ENCODE measurements at places on chromosomes 4 and X.
A peak's percentile ranks its signal among the peaks of the same experiment; 100 is the strongest.

GRCh38 chrX:10570601-10571000 lies 49.8 kb downstream of the MID1 start:
- no peak for DNase-seq

- no peak for DNase-seq
Measured at GRCh38 chrX:101732870-101733269, 73.2 kb upstream of the ARMCX2 start.

DNA sequence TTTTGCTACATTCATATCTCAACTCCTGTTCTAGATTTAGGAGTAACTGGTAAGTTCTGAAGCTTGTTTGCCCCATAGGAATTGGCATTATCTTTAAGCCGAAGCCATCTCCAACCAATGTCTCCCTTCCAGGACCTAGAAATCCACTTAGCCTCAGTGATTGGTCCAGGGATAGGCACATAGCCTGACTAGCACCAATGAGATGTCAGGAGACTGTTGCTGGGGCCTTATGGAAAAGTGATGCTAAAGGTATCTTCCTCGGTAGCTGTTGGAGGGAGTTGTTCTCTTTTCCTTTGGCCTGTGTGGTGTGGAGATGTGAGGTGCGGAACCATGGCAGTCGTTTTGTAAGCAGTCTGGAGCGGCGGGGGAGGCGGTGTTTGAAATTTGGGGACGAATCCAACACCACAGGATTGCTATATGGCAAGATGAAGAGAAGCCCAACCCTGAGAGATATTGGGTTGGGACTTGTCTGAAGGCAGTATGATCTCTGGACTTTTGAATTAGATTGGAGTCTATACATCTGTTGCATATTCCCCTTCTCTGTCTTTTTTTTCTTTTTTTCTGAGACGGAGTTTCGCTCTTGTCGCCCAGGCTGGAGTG lies 109.8 kb upstream of the ATP6AP2 start:
- no peak for DNase-seq

DNA sequence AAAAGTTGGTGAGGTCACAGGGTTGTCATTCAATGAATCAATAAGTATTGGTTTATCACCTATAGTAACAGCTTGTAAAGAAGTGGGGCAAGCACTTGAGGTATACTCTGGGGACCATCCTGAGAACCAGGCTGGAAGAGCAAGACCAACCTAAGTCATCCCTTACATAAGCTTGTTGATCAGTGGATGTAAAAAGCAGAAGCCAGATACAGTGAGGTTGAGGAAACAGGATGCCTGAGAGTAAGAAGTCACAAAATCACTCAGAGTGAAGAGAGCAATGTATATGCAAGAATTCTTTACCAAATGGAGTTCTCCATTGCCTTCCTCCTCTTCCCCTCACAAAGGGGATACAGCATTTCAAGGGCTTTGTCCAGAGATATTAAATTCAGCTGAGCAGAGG lies 76.3 kb upstream of the PACRGL start:
- DNase-seq = no peak

- DNase-seq = peak; percentile 33
Measured at GRCh38 chrX:101417981-101418841, 10.2 kb downstream of the HNRNPH2 start.

DNA sequence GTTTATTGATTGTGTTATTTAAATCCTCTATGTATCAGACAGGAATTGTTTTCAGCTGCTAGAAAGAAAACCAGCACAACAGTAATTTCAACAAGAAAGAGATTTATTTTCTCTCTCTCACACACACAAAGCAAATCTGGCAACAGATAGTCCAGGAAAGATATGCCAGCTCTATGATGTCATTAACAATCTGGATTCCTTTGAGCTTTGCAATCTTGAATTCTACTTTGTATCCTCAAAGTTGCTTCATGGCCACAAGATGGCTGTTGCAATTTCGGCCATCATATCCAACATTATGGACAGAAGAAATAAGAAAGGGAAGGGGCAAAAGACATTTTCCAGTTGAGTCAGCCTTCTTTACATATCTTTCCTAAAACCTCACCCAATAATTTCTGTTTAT lies 19.8 kb upstream of the FMR1 start:
- DNase-seq = no peak

- no peak for DNase-seq
Measured at GRCh38 chr4:78602334-78602733, 50.8 kb downstream of the ANXA3 start.

- no peak for DNase-seq
Measured at GRCh38 chr4:129232589-129233337, 136.8 kb downstream of the C4orf33 start.

DNA sequence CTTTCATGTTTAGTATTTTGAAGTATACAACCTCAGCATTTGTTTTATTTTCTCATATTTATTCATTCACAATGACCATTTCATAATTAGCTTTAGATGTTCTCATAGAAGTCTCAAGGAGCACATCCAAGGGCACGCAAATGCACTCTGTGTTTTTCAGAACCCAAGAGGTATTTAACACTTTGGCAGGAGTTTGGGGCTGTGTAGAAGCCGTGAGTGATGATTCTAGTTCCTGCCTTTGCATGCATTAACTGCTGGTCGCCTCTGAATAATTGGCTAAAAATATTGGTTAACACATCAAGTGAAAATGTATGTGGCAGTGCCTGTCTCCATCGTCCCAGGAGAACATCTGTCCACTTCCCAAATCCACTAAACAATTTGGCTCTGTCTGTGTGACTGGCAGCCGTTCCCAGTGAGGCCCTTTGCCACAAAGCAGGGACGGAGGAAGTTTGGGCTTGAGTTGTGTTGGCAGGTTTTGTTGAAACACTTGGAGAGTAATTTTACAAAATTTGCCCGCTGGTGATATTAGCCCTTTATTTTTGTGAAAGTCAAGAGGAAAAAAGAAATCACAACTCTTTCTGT lies 730.7 kb upstream of the SLIT2 start:
- no peak for DNase-seq

DNA sequence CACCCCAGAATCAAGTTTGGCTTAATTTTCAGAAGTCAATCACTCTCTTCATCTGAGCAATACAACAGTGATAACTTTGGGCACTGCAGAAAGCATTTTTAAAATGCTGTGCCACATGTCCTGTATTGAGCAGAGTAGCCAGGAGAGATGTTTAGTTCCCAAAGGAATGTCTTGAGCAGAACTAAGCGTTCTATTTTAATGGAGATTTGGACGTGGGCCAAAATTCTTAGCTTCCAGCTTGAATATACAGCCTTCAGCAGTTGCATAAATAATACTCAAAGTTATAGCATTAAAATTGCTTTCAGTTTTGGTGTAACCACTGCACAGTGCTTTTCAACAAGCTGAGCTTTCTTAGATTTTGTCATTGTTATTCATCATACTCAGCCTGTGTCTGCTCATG lies 679.2 kb downstream of the NLGN4X start:
- no peak for DNase-seq

DNA sequence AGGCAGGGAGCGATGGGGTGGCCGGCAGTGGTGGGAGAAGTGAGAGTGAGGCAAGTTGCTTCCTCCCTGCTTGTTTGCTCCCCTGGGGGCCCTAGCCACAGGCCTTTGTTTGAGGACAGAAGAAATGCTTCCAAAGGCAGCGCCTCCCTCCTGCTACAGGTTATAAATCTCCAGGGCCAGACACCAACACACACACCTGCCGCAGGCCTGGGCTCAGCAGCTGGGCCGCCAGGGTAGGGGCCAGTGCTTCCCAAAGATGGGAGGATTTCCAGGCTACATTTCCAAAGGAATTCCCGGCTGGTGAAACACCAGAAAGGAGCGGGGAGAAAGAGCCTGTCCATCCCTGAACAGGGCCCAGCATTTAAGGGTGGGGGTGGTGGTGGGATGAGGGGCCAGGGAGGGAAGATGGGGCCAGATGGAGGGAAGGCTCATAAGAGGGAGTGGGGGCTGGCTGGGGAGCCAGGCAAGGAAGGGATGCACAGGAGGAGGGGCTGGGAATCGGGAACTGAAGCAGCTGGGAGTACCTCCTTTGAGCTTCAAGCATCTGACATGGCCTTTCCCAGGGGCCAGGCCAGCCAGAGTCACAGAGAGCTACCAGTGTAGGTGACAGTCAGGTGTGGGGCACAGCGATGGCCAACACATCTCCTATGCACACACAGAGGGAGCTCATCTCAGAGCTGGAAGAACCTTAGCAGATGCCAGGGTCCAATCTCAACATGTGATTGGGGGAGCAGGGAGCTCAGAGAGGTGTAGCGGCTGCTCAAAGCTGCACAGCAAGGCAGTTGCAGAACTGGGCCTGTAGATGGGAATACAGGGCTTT lies 143.9 kb downstream of the PJA1 start:
- no peak for DNase-seq

DNA sequence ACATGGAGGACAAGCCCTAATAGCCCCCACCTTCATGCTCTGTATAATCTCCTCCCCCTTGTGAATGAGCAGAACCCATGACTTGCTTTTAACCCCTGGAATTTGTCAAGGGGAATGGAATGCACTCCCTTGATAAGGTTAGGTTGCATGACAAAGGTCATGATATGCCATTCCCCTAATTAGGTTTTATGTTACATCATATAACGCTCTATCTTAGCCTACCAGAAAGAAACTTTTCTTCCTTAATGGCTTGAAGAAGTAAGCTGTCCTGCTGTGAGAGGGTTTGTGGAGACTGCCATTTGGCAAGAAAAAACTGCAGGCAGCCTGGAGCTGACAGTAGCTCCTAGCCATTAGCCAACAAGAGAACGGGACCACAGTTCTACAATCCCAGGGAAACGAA lies 399.8 kb upstream of the MAD2L1 start:
- DNase-seq = no peak

- DNase-seq = no peak
Measured at GRCh38 chr4:79922011-79922410, 151.0 kb downstream of the ANTXR2 start.

DNA sequence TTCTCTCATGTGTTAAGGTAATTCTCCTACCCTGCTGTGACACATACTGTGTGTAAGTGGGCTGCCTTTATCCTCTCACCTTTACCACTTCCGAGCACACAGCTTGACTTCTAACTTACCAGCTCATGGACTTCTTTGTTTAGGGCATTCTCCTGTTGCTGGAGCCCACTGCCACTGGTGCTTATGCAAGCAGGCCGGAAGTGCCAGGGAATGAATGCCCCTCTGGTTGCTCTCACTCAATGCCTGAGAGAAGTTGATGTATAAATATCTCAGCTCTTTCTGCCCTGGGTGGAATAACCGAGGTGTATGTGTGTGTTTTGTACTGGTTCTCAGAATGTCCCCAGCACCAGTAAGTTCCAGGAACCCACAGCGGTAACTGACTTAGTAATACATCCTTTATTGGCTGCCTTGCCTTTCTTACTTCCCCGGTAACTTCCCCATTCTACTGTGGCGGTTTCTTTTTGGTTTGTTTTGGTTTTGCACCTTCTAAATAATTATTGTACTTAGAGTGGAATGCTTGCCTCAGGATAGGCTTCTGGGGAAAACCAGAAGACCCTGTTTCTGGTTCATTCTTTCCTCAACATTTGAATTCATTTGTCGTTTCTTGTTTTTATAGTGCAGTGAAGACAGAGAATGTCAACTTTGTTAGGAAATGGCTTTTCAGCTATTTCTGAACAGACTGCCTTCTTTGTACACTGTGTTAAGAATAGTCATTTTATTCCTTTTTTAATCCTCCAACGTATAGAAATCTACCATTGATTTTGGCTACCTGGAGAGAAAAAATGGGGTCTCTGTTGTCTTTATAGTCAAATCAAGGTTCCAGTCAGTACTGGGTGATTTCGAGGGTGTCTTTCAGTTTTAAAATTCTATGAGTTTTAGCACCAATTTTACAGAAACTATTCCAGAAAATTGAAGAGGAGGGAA lies 45.4 kb downstream of the CXorf58 start:
- peak; percentile 69 for DNase-seq

- peak; percentile 28 for DNase-seq
Measured at GRCh38 chr4:120071192-120071795, 4.6 kb upstream of the MAD2L1 start.

GRCh38 chrX:15301924-15302323 lies 13.5 kb downstream of the ASB11 start:
- no peak for DNase-seq

GRCh38 chr4:173835903-173836302 lies 305.9 kb upstream of the HAND2 start:
- DNase-seq = no peak

DNA sequence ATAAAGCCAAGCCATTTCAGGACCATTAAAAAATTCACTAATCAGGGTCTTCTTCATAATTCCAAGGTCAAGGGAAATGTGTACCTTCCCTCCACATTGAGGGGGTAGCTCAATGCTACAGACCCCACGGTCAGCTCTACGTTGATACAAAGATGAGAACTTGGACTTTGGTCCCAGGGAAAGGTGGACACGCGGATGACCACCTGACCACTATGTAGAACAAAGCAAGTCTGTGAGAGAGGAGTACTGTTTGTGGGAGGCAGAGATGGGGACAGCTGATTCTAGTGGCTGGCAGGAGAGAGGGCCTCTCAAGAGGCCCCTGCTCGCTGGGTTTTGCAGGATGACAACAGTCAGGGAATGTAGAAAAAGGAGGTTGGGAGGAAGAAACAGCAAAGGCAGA lies 58.0 kb downstream of the SLC2A9 start:
- DNase-seq = no peak

DNA sequence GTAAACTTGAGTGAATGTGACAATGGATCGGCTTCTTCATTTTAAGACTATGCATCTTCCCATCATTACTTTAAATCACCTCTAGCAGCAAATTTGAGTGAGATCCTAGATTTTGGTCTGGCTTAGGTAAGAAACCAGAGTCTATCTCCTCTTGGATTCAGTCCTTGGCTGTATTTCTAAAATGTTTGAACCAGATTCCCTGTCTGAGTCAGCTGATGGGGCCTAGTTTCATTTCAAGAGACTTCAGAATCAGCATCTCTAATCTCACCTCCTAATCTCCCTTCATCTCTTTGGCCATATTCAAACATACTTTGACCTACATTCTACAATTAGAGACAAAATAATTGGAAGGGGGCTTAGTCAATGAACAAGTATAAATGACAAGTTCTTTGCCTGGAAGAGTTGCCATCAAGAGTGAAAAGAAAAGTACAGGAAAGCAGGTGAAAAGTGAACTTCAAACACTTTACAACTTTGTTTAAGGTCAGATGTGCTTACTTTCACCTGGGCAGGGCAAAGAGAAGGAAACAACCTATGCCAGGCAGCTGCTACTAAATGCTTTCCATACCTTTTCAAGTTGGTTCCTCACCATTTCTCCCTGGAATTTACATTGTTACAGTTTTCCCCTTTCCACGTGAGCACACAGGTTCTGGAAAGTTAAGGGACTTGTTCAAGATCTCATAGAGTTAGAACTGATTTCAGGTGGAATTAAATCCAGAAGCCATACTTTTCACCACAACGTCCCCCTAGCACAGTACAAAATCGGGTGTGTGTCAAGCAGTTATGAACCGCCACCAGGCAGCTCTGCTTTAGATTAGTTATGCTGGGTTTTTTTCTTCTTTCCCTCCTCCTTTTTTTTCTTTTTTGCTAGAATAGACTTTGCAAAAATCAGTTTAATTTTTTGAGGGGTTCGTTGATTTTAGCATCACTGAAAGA lies 30.7 kb upstream of the PITX2 start:
- DNase-seq = no peak

GRCh38 chrX:21747558-21747957 lies 10.4 kb downstream of the SMPX start:
- DNase-seq = no peak

DNA sequence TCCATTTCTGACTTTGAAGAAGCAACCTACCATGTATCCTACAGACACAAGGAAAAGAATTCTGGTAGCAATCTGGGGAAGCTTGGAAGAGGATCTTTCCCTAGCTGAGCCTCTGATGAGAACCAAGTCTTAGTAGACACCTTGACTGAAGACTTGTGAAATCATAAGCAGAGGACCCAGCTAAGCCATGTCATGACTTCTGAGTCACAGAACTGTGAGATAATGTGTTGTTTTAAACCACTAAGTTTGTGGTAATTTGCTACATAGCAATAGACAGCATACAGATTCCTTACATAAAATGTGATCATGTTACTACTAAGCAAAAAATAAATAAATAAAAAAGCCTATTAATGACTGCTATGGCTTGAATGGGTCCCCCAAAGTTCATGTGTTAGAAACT lies 71.3 kb upstream of the ANKRD50 start:
- DNase-seq = no peak

All from GM13977 (cell line).